ENCODE measurements at places on chromosomes 1 and 21. TPM values are rescaled to one million over a fixed set of nuclear protein-coding genes. Genes with fewer than 3 reads are reported as not detected.
A peak's percentile ranks its signal among the peaks of the same experiment; 100 is the strongest.

Gene CHIT1
- total RNA-seq = not detected

- peak; percentile 70 for DNase-seq
Observed at GRCh38 chr1:21782349-21782867, 541 bp downstream of the USP48 start.

Gene BEST4
- not detected for total RNA-seq

DNA sequence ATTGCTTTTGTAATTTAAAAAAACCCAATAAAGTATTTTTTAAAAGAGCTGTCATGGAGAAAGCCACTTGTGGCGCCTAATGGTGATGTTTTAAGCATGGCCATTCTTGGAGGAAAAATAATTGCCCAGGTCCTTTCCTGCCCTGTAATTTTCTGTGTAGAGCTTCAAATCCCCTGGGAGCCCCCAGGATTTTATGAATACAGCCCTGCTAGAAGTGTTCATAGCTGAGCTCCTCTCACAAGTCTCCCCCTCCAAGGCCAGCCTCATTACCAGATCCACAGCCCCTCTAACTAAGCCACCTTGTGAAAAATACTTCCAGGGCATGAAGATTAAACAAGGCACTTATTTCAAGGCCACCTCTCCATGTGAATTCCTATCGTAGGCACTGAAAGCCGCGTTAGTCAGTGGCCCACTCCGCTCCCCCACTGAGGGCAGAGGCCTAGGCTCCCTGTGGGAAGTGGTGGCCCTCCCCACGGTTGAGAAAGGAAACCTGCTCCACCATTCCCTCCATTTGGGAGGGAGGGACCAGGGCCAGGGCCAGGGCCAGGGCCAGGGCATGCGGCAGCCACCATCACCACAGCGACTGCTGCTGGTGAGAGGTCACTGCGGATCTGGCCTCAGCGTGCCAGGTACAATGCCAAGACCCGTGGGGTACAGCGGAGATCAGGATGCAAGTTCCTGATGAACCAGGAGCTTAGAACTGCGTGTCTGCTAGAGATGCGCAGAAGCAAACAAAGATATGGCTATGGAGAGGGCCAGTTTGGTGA lies 83.1 kb downstream of the KCNN3 start:
- DNase-seq = no peak

Gene OVAAL
- total RNA-seq = not detected

GRCh38 chr1:32208891-32209328 lies at the start of gene DCDC2B:
TSS of gene DCDC2B (plus strand) at chr1:32209089. CDS start at chr1:32209094, 5 bp downstream.
- peak; percentile 78 for DNase-seq

DNA sequence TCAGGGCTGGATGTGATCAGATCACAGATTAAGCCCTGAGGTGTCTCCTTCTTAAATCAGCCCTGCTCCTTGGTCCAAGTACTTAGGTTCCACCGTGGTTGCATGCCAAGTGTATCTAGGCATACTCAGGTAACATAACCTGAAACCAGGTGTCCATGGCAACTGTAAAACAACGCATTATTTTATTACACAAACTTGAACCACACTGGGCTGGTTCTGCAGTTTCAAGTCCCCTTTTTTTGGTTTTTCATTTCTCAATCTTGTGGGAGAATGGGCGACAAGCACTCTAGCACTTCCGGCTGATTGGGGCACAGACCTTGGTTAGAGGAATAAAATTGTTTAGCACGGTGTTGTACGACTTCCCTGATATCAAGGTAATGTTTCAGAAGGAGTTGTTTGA lies 65.2 kb downstream of the GBP6 start:
- no peak for DNase-seq

DNA sequence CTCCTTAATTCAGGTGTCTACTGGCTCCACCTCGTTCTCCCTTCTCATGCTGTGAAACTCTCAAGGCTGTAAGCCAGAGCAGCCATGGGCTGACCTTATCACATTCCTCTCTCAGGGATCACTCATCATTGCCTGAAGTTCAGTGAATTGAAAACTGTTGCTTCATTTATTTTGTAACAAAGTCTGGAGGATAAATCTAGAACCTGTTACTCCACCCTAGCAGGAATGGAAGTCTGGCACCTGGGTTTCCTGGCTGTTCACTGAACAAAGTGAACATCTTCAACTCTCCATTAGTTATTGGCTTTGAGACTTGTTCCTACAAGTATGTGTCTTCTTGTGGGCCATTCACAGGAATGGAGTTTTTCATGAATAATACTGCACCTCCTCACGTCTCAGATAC lies 584.1 kb downstream of the PTPRU start:
- DNase-seq = no peak

- peak; percentile 29 for DNase-seq
Observed at GRCh38 chr1:101025283-101025656, 314 bp downstream of the DPH5 start.

DNA sequence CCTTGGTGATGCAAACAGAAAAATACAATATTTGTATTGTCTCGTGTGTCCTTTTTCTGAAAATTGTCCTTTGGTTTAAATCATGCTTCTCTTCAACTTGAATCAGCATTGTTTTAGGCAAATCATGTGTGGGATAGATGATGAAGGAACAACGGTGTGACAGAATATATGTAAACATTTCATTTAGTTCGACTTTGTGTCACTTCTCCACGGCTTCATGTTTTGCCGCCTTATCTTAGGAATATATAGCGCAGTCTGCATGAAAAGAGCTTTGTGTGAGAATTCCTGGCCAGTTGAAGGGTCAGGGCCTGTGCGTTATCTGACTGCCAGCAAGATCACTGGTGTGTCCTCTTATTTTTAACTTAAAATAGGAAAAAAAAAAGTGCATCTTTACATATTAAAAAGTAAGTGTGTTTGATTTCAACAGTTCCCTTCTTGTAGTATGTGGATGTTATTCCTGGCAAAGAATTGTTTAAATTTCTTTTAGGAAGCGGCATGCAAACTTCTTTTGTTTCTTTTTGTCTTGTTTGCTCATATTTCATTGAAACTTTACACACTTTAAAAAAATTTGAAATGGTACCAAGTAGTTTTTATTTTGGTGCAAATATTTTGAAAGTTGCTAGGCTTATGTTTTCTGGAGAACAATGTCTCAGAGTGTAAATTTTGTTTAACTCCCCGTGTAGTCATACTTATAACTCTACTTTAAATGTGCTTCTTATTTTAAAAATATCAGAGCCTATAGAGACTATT lies 465.2 kb downstream of the USP25 start:
- DNase-seq = peak; percentile 4

GRCh38 chr21:41712201-41712600 lies 54.7 kb downstream of the RIPK4 start:
- no peak for DNase-seq

- no peak for DNase-seq
Observed at GRCh38 chr1:83029050-83029449, 969.9 kb downstream of the TTLL7 start.

GRCh38 chr1:198116469-198116868 lies 40.3 kb upstream of the NEK7 start:
- no peak for DNase-seq

GRCh38 chr1:156463874-156464273 lies 36.7 kb downstream of the MEF2D start:
- no peak for DNase-seq

Gene GCLM
- total RNA-seq = 53.4 TPM

DNA sequence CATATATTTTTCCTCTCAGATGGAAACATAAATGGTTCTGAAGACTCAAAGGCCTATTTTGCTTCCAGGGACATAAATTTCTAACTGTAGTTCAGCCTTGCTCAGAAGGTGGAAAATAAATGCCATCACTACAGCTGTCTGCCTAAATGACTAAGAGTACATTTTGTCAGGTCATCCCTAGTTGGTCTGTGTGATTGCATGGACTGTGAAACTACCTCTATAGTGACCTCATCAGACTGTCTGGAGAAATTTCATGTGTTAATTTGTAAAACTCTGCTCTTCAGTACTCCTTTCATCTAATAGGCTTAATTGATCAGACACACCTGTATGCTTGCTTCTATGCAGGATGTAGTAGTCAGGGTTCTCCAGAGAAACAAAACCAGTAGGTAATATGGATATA lies 886.9 kb downstream of the AMY1C start:
- no peak for DNase-seq

- no peak for DNase-seq
Observed at GRCh38 chr1:182677397-182678098, 6.8 kb downstream of the RGS8 start.

DNA sequence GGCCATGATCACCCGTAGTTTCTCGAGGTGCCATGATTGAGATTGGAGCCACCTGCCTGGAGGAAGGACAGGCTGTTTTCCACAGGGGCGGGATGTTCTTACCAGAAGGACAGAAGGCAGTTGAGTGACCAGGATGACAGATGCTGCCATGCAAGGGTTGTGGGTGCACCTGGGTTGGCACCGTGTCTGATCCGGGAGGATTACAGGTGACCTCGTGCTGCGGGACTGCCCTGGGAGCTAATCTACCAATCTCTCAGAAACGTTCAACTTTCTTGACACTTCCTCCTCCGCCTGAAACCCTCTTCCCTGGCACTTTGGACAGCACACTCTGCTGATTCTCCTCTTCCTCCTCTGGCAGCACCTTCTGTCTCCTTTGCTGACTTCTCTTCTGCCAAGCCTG lies 13.8 kb upstream of the SLC6A9 start:
- no peak for DNase-seq

Gene LRRC71
- total RNA-seq = not detected

DNA sequence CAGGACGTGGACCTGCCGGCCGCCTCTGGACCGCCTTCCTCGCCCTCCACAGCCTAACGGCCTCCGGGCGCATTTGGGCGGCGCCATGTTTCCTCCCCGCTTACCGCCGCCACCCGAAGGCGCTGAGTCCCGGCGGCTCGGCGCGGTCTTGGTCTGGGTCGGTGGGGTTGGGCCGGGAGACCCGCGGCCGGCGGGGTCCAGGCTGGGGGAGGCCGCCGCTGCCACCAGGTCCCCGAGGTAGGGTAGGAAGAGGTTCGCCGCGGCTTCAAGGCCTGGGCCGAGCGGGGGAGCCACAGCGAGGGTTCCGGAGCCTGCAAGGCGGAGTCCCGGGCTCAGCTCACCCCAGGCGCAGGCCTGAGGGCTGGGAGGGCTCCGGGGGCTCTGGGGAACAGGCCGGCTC lies 5.5 kb downstream of the OR2C3 start:
- no peak for DNase-seq

GRCh38 chr1:34842952-34843371 lies 16.6 kb downstream of the SMIM12 start:
- no peak for DNase-seq

DNA sequence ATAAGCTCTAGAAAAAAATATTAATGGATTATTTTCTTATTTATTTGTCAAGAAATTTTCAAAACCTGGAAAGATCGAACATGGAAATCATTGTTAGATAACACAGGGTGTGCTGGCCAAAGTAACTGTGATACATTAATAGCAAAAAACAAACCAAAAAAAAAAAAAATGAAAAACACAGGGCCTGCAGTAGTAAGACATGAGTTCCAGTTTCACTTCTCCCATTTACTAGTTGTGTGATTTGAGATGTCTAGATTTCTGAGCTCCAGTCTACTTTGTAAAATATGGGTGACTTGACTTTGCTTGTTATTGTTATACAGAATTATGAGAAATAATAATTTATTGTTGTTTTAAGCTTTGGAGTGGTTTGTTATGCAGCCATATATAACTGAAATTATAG lies 13.6 kb downstream of the FAM177B start:
- DNase-seq = no peak

- no peak for DNase-seq
Observed at GRCh38 chr1:25863486-25864262, 4.4 kb upstream of the AUNIP start.

GRCh38 chr1:36492491-36492890 lies 9.8 kb upstream of the CSF3R start:
- DNase-seq = no peak

DNA sequence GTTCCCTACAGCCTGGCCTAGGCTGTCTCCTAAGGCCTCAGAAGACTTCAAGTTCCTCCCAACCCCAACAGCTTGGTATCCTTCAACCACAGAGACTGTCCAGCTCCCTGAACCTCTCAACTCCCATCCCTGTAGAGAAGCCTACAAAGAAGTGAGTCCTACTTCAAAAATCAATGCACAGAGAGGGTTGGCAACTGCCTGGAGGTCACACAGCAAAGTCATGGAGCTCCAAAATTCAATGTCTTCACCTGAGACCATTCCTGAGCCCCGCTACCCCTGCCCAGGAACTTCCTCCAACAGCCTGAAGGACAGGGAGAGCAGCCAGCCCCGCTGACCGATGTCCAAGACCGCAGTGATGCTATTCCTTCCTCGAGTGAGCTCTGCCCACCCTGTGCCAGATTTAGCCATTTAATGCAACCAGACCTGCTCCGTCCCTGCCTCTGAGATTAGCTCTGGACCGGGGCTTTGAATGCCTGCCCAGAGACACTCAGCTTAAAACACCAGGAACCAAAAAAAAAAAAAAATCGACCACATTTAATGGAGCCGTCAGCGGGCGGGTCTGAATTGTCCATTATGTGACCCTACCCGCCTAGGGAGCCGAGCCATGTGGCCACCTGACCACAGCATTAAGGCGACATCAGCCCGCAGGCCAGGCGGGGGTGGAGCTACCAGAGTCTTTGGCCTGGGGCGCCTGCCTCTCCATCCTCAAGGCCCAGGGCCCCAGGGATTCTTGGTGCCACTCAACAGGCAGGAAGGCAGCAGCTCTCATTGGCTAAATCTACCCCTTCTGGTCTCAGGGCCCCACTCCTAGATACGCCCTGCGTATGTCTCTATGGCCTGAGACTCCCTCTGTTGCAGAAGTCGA lies 148.6 kb downstream of the SYF2 start:
- no peak for DNase-seq

Gene MCOLN3
- total RNA-seq = 2.1 TPM

Gene GREM2
- total RNA-seq = not detected

- no peak for DNase-seq
Observed at GRCh38 chr1:65538086-65538485, 117.6 kb downstream of the LEPR start.

Gene FLG
- total RNA-seq = 0.34 TPM

DNA sequence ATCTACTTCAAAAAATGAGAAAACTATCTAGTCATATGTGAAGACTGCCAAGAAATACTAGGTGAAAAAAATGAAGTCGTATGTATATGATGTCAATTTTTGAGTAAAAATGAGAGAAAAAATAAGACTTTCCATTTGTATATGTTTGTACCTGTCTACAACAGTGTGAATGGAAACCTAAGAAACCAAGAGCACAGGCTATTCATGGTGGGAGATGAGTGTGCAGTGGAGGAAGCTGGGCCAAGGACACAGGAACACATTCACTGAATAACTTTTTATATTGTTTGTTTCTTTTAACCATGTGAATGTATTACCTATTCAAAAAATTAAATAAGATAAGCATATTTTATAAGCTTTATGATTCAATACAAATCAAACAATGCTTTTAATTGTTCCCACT lies 67.0 kb downstream of the ERO1B start:
- DNase-seq = no peak

GRCh38 chr1:200646515-200646914 lies 23.2 kb downstream of the DDX59 start:
- no peak for DNase-seq

GRCh38 chr1:88684482-88685258 lies 597 bp downstream of the PKN2 start:
- peak; percentile 88 for DNase-seq

Gene GLIS1
- total RNA-seq = 4.7 TPM

Measured in Daoy (cell line).